ENCODE measurements at places on chromosomes 5 and 9. TPM values are rescaled to one million over a fixed set of nuclear protein-coding genes. Genes with fewer than 3 reads are reported as not detected.

GRCh38 chr9:122797316-122798063, 2.4 kb upstream of the OR1K1 start:
- H3K4me3 ChIP-seq: no peak overlapping the region
- no peak for DNase-seq
- H3K27ac ChIP-seq: no peak overlapping the region

- no peak overlapping the region for H3K27ac ChIP-seq
- no peak for DNase-seq
- H3K4me3 ChIP-seq: no peak overlapping the region
- no peaks in the 10 kb centered on the region for H3K4me1 ChIP-seq
- H3K27me3 ChIP-seq: peaks cover 4% of the 10 kb centered on the region
Observed at GRCh38 chr5:137221943-137222342, 277.2 kb downstream of the SPOCK1 start.

Gene TMED9
- total RNA-seq: 83.2 TPM

Gene TAF11L14
- total RNA-seq: not detected
